Kidney capillary endothelial cell (primary cell): ENCODE measurements at places on chromosomes 4 and X.

- peak; percentile 24 for DNase-seq
These were observed 69.1 kb downstream of the SPIN4 start for GRCh38 chrX:63282077-63282476.

DNA sequence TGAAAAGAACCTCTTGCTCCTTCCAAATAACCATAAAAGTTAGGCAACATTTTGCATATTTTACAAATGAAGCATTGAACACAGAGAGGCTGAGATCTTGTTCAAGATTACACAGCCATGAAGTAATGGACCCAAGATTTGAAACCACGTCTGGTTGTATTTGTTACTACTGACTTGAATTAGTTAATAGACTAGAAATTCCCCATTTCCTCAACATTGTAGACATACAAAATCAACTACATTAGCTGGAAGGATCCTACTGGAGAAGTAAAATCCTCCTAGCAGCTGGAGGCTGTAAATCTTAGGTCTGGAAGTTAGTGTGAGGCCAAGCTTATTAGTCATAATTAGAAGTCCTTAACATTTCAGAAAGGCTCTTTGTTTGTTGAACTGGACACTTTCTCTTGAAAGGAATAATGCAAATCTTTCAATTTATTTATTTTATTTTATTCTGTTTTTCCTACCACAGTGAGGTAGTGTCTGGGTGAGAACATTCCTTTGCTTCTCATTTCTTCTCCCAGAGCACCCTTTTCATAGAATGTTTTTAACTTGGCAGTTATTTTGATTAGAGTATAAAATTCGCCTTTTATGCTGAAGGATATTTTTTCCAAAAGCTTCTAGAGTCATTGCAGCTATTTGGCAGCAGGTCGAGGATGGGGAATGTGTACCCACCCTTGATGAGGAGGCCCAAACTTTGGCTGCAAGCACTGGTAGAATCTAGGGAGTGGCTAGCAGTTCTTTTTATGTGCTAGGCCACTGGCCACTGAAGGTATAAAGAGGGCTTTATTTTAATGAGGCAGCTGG is 62.0 kb upstream of the CLNK start:
- no peak for DNase-seq

DNA sequence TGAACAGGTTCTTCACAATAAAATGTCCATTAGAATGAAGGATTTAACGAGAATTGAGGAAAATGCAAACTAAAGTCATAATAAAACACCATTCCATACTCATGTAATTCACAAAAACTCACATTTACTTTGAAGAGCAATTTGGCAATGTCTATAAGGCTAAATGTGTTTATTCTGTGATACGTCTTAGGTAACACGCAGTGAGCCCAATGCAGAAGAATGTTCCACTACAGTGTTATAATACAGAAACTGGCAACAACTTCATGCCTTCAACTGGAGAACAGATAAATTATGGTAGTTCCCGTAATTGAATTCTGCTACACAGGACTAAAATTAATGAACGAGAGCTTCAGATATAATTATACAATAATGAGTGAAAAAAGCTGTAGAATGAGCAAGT is 17.4 kb downstream of the ADH5 start:
- no peak for DNase-seq

- no peak for DNase-seq
These were observed 17.3 kb downstream of the COQ2 start for GRCh38 chr4:83267121-83267829.

DNA sequence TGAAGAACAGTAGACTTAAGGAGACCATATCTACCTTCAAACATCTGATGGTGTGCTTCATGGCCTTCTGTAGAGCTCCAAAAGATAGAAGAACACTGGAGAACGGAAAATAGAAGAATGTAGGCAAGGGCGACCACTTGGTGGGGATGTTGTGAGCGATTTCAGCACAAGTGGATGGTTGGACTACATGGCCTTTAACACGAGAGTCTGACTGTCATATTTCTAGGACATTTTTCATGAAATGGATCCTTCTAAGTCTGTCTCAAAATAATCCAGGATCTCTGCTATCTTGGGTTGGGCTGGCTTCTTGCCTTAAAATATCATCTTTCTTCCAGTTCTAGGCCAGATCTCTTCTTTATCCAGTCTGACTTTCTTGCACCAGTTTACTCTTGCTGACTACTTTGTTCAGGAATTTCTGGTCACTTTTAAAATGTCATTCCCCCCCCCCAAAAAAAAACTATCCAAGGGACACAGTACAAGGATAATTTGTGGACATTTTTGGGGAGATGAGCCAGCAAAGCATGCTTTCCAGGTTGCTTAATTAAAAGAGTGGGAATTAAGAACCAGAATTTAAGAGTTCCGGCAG is 1.2 kb upstream of the MID1IP1 start:
- DNase-seq, result no peak

- no peak for DNase-seq
These were observed at the start of gene RNF212 for GRCh38 chr4:1113311-1114009. Gene RNF212, minus strand, starts transcription at chr4:1113564. Its CDS starts 100 bp downstream, at chr4:1113464.

DNA sequence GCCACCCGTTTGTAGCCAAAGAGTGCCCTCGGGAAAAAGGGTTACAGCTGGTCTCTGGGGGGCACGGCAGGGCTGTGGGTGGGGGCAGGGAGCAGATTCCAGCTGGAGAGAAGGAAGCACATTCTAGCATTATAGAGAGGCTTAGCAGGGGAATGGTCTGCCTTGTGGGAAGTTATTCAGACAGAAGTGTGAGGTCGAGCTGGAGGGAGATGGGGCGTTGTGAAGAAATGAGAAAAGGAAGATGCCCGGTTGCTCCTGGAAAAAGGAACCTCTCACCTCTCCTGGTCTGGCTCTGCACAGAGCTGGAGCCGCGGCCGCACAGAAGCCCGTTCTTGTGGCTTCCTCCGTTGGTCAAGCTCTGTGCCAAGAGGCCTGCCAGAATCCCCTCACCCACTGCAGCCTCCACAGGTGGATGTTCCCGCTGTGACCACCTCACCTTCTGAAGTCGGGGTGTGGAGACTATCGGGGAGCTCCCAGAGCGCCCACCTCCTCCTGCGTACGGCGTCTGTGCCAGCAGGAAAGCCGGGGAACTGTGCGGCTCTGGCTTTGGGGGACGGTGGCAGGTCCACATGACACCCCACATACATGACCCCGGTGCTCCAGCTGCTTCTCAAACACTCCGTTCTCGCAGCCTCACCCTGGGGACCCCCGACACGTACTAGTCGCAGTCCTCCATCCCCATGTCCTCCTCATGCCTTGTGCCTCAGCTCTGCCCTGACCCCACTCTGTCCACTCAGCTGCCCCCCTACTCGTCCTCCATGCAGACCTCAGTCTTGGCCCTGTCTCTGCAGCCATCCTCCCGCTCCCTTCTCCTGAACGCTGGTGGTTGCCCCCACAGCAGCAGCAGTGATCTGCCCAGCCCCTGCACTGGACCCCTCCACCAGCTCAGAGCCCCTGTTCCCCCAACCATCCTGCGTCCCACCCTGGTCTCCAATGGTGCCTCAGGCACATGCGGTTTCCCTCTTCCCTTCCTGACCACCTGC is 52.2 kb upstream of the HGFAC start:
- DNase-seq, result no peak

DNA sequence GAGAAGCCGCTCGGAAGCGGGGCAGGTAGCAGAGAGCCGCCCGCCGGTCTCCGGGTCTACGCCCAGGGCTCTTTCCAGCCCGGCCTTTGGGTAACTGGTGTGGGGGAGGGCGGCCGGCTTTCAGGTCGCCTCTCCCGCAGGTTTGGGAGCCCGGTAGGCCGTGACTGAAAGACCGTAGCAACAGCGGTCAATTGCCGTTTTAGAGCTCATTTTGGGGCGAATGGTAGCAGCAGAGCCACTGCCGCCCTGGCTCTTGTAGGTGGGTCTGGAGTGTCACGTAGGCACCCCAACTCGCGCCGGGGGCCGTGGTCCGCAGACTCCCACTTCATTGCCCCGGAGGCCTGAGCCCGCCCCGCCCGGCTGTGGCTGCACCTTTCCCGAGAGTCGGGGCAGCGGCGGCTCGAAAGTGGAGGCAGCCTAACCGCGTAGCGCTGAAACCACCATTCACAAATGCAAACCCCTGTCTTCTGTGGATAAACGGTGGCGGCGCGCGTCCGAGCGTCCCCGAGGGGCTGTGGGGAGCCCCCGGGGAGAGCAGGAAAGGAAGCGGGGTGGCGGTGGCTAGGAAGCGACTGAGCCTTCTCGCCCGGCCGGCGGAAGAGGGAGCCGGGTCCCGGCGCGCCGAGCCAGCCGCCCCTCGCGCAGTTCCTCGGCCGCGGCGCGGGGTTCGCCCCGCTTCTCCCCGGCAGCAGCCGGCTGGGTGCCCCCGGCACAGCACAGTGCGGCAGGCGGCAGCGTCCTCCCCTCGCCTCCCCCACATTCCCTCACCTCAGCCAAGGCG is 2185.1 kb upstream of the TENM3 start:
- no peak for DNase-seq

GRCh38 chr4:40418430-40419230 is 83.5 kb downstream of the CHRNA9 start:
- no peak for DNase-seq

- peak; percentile 34 for DNase-seq
These were observed 26.9 kb downstream of the ASB9 start for GRCh38 chrX:15242899-15243555.

GRCh38 chrX:126985027-126985426 is 165.5 kb downstream of the PRR32 start:
- DNase-seq, result no peak

GRCh38 chrX:151754641-151755215 is 20.2 kb downstream of the CNGA2 start:
- DNase-seq, result no peak

DNA sequence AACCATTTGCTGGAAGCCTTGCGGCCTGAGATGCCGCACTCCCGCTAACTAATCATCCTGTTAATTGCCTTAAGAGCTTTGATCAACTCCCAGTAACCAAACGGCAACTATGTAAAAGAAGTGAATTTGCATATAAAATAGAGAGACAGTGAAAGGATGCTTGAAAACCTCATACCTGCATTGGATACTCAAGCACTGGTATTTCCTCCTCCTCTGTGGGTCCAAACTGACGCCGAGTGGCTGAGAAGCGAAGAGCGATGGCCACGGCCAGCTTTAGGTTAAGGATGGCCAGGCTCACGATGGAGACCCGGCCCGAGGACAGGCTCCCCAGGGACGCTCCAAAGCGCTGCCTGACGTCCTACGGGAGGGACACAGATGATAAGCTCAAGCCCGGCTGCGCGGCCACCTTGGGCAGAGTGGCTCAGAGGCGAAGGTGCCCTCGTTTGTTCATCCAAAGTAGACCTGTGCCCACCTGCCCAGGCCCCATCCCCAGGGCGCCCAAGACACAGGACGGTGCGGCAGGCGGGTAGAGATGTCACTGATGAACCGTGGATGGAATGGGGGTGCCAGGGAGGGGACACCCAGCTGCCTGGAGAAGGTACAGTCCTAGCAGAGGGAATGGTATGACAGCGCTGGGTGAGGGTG is 43.6 kb downstream of the ACOX3 start:
- DNase-seq, result no peak

DNA sequence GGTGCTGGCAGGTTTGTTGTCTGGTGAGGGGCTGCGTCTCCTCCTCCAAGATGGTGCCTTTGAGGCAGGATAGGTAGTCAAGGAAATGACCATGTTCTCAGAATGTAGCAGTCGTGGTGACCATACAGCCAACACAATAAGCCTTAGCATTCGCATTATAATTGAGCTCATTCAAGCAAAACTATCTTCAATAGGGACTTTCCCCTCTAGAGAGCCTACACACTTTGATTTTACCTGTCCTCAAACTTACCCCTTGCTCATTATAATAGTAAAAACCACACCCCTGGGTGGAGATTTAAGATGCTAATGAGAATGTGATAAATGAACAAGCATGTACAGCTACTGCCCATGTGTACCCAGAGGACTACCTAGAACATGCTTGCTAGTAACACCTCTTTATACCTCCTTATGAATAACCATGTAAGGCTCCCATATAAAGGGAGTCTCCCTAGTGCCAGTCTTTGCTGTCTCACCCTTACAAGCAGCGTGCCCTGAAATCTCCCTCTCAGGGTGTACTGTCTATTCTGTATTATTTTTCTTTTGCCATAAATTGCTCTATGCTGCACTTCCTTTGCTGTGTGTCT is 48.2 kb downstream of the FGFBP1 start:
- DNase-seq, result no peak

DNA sequence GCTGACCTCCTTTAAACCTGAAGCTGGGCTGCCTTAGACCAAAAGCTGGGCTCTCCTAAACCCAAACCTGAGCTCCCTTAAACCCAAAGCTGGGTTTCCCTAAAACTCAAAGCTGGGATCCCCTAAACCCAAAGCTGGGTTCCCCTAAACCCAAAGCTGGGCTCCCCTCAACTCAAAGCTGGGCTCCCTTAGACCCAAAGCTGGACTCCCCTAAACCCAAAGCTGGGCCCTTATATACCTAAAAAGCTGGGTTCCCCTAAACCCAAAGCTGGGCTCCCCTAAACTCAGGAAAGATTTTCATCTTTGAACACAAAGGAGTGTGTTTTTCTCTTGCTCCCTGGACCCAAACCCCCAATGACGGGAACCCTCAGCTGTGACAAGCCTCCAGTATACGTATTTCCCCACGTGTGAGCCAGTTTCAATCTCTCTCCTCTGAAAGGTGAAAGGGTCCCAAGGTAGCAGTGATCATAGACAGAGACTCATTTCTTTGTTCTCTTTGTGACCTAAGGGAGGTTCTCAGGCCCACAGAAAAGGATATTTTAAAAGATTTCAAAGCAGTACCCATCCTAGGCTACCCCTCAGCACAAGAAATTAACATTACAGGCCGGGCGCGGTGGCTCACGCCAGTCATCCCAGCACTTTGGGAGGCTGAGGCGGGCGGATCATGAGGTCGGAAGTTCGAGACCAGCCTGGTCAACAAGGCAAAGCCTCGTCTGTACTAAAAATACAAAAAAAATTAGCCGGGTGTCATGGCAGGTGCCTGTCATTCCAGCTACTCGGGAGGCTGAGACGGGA is 31.3 kb upstream of the ASMTL start:
- no peak for DNase-seq

- DNase-seq, result no peak
These were observed 4.5 kb downstream of the GTPBP6 start for GRCh38 chrX:314049-314448.

DNA sequence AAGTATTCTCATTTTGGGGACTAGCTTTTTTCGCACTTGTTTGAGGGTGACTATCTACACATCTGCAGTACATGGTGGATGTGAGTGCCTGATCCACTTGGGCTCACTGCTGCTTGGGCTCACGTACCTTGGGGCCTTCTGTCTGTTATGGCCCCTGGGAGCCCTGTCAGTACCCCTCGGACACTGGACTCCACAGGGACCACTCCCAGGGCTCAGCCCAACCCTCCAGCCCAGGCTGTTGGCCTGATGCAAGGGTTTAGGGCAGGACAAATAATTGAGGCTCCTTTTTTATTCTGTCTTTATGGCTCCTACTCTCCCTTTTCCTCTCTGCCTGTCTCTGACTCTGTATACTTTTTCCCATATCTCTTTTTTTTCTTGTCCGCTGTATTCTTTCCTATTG is 32.7 kb upstream of the MSN start:
- DNase-seq, result no peak

DNA sequence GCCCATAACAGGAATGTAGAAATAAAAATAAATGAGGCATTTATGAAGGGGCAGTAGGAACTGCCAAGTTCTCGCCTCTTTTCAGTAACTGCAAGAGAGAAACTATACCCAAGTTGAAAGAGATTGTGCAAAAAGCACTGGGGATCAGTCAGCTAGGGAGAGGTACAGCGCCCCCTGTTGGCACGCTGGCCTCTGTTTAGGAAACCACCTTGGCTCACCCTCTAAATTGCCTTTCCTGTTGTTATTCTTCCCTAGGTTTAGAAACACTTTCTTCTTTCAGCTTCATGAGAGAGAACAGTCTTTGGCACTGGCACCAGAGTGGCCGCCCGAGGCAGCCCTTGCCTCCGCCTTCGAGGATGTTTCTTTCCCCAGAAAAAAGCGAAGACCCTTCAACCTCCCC is 348.5 kb downstream of the MID1IP1 start:
- DNase-seq, result no peak
